ENCODE measurements at places on chromosomes 6 and 20.

GRCh38 chr6:149560736-149561135 is 5.4 kb upstream of the GINM1 start:
- no peak for DNase-seq

GRCh38 chr6:135209803-135210202 is 28.7 kb downstream of the MYB start:
- DNase-seq, result no peak

- peak; percentile 23 for DNase-seq
Measured at GRCh38 chr6:98946879-98947410, 801 bp downstream of the FBXL4 start.

GRCh38 chr20:59164686-59165391 is 1.2 kb downstream of the ZNF831 start:
- DNase-seq, result no peak

- DNase-seq, result no peak
Measured at GRCh38 chr6:88442737-88443136, 276.6 kb upstream of the CNR1 start.

DNA sequence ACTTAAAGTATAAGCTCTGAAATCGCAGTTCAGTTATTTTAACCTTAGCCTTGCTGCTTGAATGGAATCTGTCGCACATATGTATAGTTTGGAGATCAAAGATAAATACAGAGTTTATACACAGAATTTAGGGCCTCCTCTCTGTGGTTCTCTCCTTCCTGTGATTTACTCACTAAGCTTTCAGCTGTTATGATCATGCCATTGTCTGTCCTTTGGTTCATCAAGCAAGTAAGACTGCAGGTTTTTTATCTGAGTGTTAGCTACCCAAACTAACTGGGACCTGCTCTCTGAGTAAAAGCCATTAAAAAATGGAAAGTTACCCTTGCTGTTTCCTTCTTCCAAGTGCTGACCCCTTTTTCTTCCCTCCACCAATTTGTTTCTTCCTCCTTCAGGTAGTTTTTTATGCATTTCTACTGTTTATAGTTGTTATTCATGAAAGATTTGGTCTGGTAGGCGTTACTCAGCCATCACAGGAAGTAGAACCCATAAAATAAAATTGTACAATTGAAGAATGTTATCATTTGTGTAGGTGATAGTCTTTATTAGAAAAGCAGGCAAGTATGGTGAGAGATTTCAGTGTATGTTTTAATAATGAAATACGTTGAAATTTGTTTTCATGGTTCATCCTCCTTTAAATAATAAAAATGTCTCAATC is 33.7 kb upstream of the SUMO4 start:
- DNase-seq, result no peak

DNA sequence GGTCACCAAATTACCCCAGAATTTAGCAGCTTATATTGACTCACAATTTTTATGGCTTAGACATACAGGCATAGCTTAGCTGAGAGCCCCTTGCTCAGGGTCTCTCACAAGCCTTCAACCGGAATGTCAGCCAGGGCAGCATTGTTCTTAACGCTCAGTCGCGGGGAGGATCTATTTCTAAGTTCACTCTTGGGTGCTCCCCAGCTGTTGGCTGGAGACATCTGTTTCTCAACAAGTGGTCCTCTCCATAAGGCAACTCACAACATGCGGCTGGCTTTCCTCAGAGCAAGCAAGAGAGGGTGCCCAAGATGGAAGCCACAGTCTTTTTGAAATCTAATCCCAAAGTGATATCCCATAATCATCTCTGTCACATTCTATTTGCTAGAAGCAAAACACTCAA is 46.6 kb downstream of the SLX4IP start:
- no peak for DNase-seq

- DNase-seq, result no peak
Measured at GRCh38 chr6:140379919-140380318, 1005.5 kb upstream of the CITED2 start.

GRCh38 chr6:3077430-3077829 is 9.1 kb downstream of the RIPK1 start:
- no peak for DNase-seq

GRCh38 chr6:45677381-45678284 is 299.9 kb upstream of the SUPT3H start:
- no peak for DNase-seq

DNA sequence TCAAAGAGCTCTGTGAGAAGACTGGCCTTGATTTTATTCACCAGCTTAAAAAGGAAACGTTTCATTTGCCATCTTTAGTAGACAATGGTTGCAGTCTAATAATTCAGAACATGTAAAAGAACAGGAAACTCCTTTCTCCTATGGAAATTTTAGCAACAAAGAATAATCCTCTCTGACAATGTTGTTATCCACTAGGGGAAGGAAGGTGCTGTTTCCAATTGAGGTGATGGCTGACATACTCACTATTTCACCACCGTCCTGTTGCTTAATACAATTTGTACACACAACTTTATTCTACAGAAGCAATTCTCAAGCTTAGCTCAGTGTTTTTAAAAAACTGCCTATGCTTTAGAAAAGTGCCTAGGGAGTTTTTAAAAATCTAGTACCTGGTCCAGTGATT is 192.7 kb downstream of the ARHGAP18 start:
- DNase-seq, result no peak

- no peak for DNase-seq
Measured at GRCh38 chr6:166055801-166056200, 111.8 kb downstream of the TBXT start.

- no peak for DNase-seq
Measured at GRCh38 chr6:169824848-169825557, 73.6 kb downstream of the ERMARD start.

DNA sequence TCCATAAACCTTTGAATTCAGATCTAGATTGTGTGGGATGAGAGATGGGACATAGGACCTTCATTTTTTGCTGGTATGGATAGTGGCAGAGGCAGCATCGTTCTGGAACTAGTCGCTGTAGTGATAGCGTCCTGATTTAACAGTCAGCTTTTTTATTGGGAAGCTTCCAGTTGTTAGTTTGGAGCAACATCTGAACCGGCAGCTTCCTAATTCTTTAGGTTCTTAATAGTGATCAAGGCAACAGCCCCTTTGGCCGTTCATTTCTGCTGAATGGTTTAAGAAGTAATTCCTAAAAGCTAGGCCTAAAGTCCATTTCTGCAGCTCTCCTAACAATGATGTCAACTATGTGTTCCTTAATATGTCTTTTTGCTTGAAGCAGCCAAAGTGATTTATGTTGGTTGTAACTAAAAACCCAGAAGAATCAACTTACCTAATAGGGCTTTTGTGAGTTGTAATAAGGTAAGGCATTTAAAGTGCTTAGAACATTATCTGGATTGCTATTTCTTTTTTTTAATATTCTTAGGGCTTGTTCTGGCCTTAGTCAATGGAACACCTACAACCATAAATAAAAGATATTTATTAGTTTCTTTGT is 90.3 kb downstream of the SHLD1 start:
- no peak for DNase-seq

- DNase-seq, result no peak
Measured at GRCh38 chr6:53532061-53532797, 12.7 kb downstream of the GCLC start.

- DNase-seq, result no peak
Measured at GRCh38 chr20:19074828-19075516, 137.5 kb upstream of the SLC24A3 start.

DNA sequence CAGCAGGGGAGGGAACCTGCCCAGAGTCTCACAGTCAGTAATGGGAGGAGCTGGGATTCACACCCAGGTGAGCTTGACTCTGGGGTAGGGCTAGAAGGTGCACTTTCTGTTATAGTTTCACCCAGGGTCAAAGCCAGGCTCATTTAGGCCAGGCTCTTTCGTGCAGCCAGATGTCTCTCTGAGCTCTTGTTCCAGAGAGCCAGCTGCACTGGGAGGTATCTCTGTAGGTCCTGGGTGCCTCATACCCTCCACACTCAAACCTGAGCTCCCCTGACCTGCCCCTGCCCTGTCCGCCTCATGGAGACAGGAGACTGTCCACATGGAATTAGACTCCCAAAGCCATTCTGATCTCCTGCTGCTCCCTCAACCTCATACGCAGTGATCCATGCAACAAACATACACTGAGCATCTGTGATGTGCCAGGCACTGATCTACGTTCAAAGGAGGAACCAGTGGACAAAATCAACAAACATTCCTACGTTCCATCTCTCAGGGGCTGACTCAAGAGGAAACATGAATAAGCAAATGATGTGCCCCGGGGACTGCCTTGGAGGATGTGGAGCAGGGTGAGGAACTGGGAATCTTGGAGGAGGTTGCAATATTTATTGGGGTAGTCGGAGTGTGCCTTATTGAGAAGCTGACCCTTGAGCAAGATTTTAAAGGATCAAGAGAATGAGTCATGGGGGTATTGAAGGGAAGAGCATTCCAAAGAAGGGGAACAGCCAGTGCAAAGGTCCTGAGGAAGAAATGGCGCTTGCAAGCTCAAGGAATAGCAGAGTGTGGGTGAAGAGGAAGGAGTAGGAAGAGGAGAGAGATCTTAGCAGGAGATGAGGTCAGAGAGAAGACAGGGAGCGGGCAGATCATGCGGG is 71.3 kb upstream of the TOX2 start:
- no peak for DNase-seq

DNA sequence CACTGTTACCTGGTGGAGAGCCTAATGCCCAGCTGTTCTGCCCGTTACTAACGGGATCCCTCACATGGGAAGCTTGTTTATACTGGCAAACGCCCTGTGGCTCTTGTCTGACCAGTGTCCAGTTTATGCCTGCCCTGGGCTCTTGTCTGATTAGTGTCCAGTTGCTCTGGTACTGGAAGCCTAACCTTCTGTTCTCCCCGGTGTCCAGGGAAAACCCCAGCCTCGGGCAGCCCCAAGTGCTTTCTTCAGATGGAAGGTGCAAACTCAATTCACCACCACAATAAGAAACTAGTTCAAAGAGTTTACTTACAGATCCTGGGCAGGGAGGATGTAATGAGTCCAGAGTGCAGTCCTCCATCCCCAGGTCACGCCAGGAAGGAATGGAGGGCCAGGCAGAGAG is 148.4 kb downstream of the TBXT start:
- no peak for DNase-seq

GRCh38 chr6:3390698-3391097 is 66.2 kb downstream of the SLC22A23 start:
- no peak for DNase-seq

GRCh38 chr6:50816115-50816675 is 2.5 kb upstream of the TFAP2B start:
- peak; percentile 14 for DNase-seq

- no peak for DNase-seq
Measured at GRCh38 chr20:38997622-38998021, 35.5 kb downstream of the DHX35 start.

DNA sequence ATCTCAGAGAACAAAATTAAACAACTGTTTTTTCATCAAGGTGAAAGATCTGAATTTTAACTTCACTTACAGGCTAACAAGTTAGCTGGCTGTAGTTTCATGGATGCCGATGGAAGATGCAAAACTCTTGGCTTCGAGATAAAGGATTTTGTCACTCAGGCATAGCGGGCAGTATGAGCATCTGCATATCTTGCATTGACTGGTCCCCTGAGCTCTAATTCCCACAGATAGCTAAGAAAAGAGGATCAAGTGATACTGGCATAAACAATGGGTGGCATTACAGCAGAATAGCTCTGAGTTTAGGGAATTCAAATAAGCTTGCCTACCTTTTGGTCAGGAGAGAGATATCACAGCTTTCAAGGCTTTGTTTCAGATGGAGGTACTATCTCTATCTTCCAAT is 1.8 kb upstream of the CLVS2 start:
- DNase-seq, result no peak

- DNase-seq, result no peak
Measured at GRCh38 chr20:4512891-4513550, 208.7 kb upstream of the PRND start.

GRCh38 chr6:126537061-126537816 is 197.3 kb downstream of the CENPW start:
- no peak for DNase-seq

DNA sequence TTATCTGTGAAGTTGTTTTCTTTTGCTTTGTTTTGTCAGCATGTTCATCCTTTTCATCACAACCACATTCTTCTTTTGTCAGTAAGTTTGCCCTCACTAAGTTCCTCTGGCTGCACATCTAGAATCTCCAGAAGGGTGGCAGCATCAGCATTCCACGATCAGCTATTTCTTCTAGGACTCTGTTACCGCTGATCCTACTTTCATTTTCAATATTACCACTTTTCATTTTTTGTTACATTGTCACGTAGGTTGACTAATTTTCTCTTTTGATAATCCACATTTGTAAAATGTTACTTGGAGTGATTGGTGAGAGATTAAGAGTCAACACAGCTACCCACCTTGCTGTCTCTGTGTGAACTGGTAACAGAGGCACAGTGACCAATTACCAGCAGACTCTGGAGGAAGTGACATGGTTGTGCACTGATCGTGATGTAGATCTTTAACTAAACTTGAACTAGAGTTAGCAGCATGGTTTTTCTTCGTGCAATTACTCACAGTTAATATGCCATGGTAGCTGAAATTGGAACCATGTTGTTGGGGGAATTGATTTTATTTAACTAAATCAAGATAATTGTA is 307.9 kb upstream of the SLC35B3 start:
- no peak for DNase-seq

DNA sequence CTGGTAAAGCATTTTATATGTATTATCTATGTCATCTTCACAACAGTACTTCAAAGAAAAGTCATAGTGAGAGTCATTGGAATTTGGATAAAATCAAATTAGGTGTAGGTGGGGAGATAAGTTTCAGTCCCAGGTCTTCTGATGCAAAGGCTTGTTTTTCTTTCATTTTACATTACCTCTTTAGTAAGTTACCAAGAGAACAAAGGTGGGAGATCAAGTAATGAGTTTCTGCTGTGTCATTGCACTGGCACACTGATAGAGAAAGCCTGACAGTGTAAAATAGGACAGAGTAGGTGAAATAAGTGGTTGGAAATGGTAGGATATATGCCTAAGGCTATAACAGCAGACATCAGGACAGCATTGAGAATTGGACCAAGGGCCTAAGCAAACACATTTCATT is 250.4 kb downstream of the NKAIN2 start:
- DNase-seq, result no peak

- no peak for DNase-seq
Measured at GRCh38 chr20:45948261-45948733, 13.8 kb downstream of the PCIF1 start.

DNA sequence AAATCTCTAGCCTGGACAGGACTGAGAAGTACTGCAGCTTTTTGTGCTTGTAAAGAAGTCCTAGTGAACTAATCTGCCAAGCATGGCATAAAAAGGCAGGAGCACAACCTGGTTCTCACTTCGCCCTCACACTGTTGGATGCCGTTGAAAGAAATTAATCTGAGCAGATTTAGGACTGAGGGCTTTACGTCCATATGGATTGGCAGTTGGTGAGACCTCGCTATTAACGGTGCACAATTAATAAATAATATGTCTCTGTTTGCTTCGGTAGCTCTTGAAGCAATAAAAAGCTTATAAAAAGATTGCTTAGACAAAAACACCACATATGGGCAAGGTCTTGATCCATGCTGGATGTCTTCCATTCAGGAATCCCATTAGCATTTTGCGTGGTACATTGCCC is 185.6 kb upstream of the EPHA7 start:
- DNase-seq, result no peak

GRCh38 chr6:158991017-158991723 is 8.8 kb downstream of the RSPH3 start:
- DNase-seq, result no peak

GRCh38 chr20:7770578-7770977 is 169.7 kb downstream of the HAO1 start:
- no peak for DNase-seq

GRCh38 chr20:44732327-44732726 is 13.3 kb upstream of the KCNK15 start:
- no peak for DNase-seq
